Fibroblast of the aortic adventitia (primary cell): ENCODE measurements at places on chromosomes 11 and 22. TPM values are rescaled to one million over a fixed set of nuclear protein-coding genes. Genes with fewer than 3 reads are reported as not detected.

Gene MAJIN
- total RNA-seq, result not detected in 2 replicates

Gene NLRP6
- total RNA-seq, result not detected in 2 replicates

Gene LYVE1
- total RNA-seq, result not detected in 2 replicates

Gene UCP3
- total RNA-seq, result 0.54 TPM in 1 of 2 replicates, not detected in the other

Gene KCNJ11
- total RNA-seq, result not detected in 2 replicates

Gene BEST1
- total RNA-seq, result 3.1 and 3.4 TPM in 2 replicates

Gene OR5P2
- total RNA-seq, result not detected in 2 replicates

Gene CCDC188
- total RNA-seq, result 0.45 TPM in 1 of 2 replicates, not detected in the other

Gene TRIM51
- not detected in 2 replicates for total RNA-seq

Gene SGSM1
- total RNA-seq, result not detected in 2 replicates

Gene AKIP1
- 22.1 and 32.7 TPM in 2 replicates for total RNA-seq

Gene TEAD1
- total RNA-seq, result 117 and 131 TPM in 2 replicates

Gene WNT7B
- total RNA-seq, result 0.18 TPM in 1 of 2 replicates, not detected in the other

Gene OR5B21
- total RNA-seq, result not detected in 2 replicates

Gene H19
- total RNA-seq, result 80.9 and 1,460 TPM in 2 replicates

Gene SH3BP1
- total RNA-seq, result 1.8 and 4.6 TPM in 2 replicates

Gene LRRC74B
- not detected in 2 replicates for total RNA-seq

Gene ZMAT5
- total RNA-seq, result 10.6 and 17.2 TPM in 2 replicates

Gene PARVB
- 23.0 and 30.6 TPM in 2 replicates for total RNA-seq

Gene MS4A8
- 0.49 TPM in 1 of 2 replicates, not detected in the other for total RNA-seq

Gene NXPE2
- total RNA-seq, result 0.09 TPM in 1 of 2 replicates, not detected in the other

Gene BTBD18
- total RNA-seq, result 0.09 TPM in 1 of 2 replicates, not detected in the other

Gene MRGPRX3
- total RNA-seq, result not detected in 2 replicates

Gene B3GAT1
- total RNA-seq, result not detected in 2 replicates

Gene DERL3
- total RNA-seq, result 0.36 TPM in 1 of 2 replicates, not detected in the other

Gene ZBED4
- total RNA-seq, result 5.3 and 8.3 TPM in 2 replicates

Gene TPBGL
- 0.08 TPM in 1 of 2 replicates, not detected in the other for total RNA-seq
